ENCODE measurements at places on chromosomes 4 and X.

GRCh38 chrX:68049466-68049865 is 383.8 kb downstream of the OPHN1 start:
- no peak for DNase-seq

GRCh38 chr4:150896497-150896896 is 118.6 kb downstream of the LRBA start:
- DNase-seq = no peak

- no peak for DNase-seq
Observed at GRCh38 chrX:78796916-78797315, 49.4 kb downstream of the LPAR4 start.

DNA sequence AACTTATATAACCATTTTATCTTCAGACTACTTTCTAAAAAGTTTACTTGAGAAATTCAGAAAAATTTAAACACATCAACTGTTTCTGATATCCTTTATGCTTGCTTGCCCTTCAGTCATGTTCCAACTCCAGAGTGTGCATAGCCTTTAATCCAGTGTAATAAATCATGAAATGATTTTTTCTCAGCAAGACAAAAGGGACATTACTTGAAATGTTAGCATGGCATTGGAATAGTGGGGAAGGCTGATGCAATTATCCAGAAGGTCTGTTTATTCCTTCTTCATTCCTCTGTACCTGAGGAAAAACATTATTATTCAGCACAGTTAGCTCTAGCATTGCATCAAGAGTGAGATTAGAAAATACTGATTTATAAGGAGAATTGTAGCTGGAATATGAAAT is 209.9 kb downstream of the SLC7A11 start:
- DNase-seq = no peak

DNA sequence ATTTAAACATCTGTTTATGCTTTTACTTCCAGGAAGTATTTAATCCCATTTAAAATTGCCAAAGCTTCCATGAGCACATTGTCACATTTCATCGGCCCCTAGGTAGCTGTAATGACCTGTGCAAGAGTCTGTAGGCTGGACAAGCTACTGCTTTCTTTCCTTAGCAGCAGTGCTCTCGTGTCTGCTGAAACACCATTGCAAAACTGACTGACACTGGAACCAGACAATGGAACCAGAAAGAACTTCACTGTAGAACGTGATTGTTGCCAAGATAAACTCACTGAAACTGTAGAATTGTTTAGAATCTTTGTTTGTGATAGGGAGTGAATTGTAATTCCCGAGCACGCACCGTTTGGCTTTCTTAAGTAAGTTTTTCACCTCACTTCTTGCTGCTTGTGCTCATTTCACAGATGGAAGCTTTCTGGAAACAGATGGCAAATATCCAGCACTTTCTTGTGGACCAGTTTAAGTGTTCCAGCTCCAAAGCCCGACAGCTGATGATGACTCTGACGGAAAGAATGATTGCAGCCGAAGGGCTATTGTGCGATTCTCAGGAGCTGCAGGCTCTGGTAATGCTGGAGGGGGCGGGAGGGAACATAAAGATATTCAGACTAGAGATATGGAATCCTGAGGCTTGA is 36.9 kb downstream of the EVC start:
- no peak for DNase-seq

- no peak for DNase-seq
Observed at GRCh38 chr4:40350627-40351227, 15.6 kb downstream of the CHRNA9 start.

DNA sequence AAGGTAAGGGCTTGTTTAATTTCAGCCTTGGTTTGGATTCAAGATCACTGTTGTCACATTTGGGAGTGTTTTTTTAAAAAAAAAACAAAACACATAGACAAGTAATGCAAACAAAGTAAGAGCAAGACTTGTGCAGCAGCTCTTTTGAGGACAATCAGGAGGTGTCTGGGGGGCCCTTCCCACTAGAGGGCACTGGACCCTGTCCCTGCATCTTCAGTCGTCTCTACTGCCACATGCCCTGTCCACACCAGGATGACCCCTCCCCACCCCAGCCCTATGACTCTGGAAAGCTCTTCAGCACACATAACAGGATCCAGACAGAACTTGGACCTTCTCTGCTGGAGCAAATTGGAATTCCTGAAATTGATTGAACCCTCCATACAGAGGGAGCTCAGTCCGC is 71.0 kb downstream of the USP46 start:
- peak; percentile 6 for DNase-seq

GRCh38 chrX:16882702-16883486 is 12.7 kb upstream of the RBBP7 start:
- peak; percentile 63 for DNase-seq

DNA sequence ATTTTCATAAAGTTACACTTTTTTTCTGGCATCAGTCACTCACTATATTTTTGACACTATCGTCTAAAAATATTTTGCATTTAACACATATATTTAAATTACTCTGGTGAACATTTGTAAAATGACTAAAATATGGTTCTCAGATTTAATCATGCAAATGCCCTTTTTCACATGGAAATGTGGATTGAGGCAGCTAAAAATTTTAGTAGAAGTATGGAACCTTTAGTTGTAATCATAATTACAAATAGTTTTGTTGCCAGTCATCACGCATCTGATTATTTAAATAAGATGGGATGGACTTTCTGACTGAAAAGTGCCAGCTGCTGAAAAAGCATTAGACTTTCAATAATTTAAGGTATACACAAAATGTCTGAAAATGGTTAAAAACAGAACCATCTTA is 119.3 kb downstream of the PDHA2 start:
- DNase-seq = no peak

DNA sequence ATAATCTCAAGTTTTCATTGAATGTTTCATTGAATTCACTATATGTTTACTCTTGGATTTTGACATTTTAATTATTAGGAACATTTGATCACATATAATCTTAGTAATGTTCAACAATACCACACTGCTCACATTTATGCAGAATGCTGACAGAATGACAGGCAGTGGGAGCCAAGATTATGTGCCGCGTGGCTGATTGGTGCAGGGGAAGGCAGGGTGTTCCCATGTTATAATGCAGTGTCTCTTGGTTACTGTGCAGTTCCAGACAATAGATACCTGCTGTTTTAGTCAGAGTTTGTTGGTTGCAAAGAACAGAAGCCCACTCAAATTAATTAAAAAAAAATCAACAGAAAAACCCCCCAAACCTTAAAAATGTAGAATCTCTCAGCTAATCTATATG is 33.0 kb downstream of the FHIP1A start:
- DNase-seq = no peak

- no peak for DNase-seq
Observed at GRCh38 chr4:144599621-144600020, 46.3 kb upstream of the HHIP start.

- no peak for DNase-seq
Observed at GRCh38 chr4:22794732-22795131, 102.0 kb downstream of the GBA3 start.

- no peak for DNase-seq
Observed at GRCh38 chr4:167397586-167397985, 163.3 kb upstream of the SPOCK3 start.

GRCh38 chr4:5609306-5610007 is 98.9 kb downstream of the EVC2 start:
- no peak for DNase-seq

DNA sequence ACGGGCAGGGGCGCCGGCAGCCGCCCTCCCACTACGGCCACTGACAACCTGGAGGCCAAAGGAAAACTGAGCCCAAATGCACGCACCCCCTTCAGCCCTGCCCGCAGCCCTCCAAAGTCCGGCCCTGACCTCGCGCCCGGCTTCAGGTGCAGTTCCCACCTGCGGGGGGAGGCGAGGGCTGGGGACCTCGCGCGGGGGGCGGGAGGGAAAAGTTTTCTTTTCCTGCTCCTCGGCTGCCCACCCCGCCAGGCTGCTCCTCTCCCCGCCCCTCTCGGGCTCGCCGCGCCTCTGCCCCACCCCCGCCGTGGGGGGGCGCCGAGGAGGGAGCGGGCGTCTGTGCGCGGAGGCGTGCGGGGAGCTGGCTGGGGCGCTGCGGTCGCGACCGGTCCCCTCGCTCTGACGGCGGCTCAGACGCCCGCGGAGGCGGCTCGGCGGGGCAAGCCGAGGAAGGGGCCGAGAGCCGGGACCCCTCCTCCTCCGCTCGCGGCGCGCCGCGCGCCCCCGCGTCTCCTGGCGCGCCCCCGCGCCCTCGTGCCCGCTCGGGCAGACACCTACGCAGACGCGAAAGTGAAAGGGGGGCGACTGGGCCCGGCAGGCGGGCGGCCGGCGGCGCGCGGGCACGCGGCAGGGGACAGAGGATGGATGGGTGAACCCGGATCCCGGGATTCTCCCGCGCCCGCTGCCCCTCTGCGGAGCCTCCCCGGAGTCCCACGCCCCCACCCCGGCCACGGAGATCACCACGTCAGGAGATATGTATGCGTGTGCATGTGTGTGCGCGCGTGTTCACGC is 3.1 kb upstream of the NR3C2 start:
- peak; percentile 61 for DNase-seq

- no peak for DNase-seq
Observed at GRCh38 chr4:104625706-104626105, 131.0 kb upstream of the CXXC4 start.

DNA sequence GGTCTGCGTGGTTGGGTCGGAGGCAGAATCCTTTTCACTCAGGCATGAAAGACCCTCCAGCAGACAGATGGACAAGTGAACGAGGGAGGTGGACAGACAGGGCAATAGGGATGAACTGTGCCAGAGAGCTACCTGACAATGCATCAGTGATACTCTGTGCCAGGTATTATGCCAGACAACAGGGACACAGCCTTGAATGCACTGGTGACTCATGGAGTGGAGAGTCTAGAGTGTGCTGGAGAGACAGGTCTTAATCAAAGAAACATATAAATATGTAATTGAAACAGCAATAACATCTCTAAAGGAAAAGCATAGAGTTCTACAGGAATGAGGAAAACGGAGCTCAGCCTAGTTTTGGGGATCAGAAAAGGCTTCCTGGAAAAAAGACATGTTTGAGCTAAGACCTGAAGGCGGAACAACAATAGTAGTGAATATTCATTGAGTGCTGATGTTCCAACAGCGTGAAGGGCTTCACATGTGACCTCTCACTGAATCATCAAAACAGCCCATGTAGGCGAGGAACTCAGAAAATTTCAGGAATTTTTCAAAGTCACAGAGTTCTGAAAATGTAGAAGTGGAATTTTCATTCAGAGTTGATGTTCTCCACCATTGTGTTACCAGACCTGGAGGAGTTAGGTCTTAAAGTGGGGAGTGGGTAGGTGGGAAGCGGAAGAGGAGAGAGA is 20.0 kb upstream of the FGFBP2 start:
- no peak for DNase-seq

GRCh38 chr4:14446311-14446710 is 556.0 kb upstream of the CPEB2 start:
- no peak for DNase-seq

GRCh38 chr4:176277162-176277904 is 8.3 kb upstream of the ASB5 start:
- peak; percentile 57 for DNase-seq

- no peak for DNase-seq
Observed at GRCh38 chrX:102658556-102658955, 7.3 kb downstream of the GPRASP1 start.

DNA sequence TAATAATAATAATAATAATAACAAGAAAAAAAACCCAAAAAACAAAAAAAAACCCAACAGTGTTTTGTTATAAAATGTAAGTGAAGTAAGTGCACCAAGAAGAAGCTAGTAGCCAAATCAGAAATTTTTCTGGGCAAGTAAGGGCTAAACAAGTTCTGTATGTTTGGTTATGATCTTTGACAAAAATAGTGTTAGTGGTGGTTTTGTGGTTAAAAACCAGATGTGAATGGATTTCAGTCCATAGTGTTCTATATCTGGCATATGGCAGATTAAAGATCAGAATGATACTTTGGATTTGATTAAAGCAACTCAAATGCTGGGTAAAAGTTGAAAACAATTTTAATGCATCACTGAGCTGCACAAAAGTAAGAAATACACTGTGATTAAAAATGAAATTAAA is 116.5 kb upstream of the NDST4 start:
- DNase-seq = no peak

- no peak for DNase-seq
Observed at GRCh38 chrX:30309139-30309571, at the start of gene NR0B1. Gene NR0B1 (minus strand): TSS chrX:30309390. CDS start chrX:30309363, 27 bp downstream.

DNA sequence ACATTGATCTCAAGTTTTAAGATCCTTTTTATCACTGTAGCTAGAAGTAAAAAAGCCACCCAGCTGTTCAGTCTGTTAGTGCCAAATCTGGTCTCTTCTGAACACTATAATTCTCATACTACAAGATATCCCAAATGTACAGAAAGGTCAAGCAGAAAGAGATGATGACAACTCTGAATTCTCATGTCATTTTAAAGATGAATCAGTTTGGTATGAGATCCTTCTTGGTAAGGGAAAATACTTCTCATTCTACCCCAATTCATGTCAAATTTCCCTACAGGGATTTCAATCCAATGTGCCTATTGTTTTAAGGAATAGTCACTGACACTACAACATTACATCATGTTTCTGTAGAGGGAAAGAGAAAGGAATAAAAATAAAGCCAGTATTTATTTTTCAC is 184.5 kb downstream of the CPEB2 start:
- DNase-seq = no peak

DNA sequence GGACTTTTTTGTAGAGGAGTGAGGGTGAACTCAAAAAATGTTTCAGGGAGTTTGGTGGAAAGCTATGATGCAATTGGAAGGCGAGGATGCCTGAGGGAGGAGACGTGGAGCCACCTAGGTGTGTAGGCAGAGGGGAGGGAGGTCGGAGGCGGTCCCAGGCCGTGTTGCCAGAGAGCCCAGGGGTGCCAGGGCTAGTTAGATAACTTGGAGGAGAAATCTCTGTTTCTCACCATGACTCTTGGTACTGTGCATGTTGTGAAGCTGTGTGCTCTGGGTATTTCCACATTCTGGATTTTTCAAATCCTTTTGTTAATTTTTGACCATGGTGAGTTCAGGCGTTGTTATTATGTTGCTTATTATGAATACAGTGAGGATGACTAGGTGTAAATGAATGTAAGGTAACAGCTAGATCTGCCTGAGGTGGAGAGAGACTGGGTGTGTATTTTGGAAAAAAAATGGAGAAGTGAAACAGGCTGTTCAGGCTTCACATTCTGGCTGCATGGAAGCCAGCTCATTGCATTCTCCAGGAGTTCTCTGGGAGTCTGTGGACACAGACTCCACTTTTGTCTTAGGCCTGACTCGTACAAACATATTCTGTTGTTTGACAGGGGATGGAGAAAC is 4.5 kb downstream of the RAB9A start:
- no peak for DNase-seq

DNA sequence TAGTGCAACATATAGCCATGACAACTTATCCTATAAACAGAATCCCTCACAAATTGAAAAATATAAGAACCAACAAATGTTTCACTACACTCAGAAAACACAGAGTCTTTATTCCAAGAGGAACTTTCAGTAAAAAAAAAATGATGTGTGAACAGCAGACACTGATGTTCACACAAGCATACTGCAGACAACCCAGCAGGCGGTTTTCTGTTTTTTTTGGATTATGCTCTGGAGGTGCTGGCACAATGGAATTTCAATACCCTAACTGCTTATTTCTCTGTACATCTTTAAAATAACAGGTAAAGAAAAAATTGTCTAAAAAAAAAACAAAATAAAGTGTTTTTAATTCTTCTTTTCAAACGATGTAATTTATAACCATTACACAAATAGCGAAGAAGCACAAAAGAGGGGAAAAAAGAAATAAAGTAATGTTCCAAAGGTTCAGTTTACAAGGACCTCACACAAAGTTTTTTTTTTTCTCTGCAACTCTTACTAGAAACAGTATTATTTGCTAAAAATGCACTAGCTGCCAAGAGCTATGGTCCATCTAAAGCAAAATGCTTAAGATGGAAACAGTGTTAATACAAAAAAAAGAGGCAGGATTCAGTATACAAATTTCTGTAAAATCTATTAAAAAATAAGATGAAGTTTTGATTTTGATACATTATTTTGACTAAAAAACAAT is 55.3 kb downstream of the ANAPC10 start:
- no peak for DNase-seq

All from LoVo (cell line).